ENCODE measurements at places on chromosomes 6 and 20. TPM values are rescaled to one million over a fixed set of nuclear protein-coding genes. Genes with fewer than 3 reads are reported as not detected.
A peak's percentile ranks its signal among the peaks of the same experiment; 100 is the strongest.

SLC17A9 gene
- total RNA-seq: 57.8 TPM

- H3K27ac ChIP-seq: no peak overlapping the region
- DNase-seq: no peak
- peaks cover 2% of the 10 kb centered on the region for H3K27me3 ChIP-seq
- no peak overlapping the region for H3K4me3 ChIP-seq
These were observed 24.0 kb downstream of the PBOV1 start for GRCh38 chr6:138194287-138194686.

- DNase-seq: no peak
- H3K27me3 ChIP-seq: no peaks in the 10 kb centered on the region
- H3K36me3 ChIP-seq: peaks cover 23% of the 10 kb centered on the region
- H3K4me3 ChIP-seq: no peak overlapping the region
These were observed 47.6 kb downstream of the KIZ start for GRCh38 chr20:21173485-21173884.

KCNS1 gene
- total RNA-seq: 0.11 TPM

- peaks cover 7% of the 10 kb centered on the region for H3K27me3 ChIP-seq
- DNase-seq: peak; percentile 82
- H3K4me1 ChIP-seq: peaks cover 7% of the 10 kb centered on the region
- H3K27ac ChIP-seq: peak overlapping the region; percentile 69
- H3K4me3 ChIP-seq: peak overlapping the region; percentile 48
- no peaks in the 10 kb centered on the region for H3K36me3 ChIP-seq
These were observed 268.2 kb downstream of the CDC5L start for GRCh38 chr6:44655412-44656342.

ANKEF1 gene
- total RNA-seq: 3.6 TPM

GRCh38 chr6:105867277-105867676, 218.9 kb upstream of the PRDM1 start:
- no peaks in the 10 kb centered on the region for H3K4me1 ChIP-seq
- H3K27ac ChIP-seq: no peak overlapping the region
- no peaks in the 10 kb centered on the region for H3K36me3 ChIP-seq
- H3K27me3 ChIP-seq: peaks cover 44% of the 10 kb centered on the region
- H3K4me3 ChIP-seq: no peak overlapping the region

POLH gene
- 73.1 TPM for total RNA-seq

DNA sequence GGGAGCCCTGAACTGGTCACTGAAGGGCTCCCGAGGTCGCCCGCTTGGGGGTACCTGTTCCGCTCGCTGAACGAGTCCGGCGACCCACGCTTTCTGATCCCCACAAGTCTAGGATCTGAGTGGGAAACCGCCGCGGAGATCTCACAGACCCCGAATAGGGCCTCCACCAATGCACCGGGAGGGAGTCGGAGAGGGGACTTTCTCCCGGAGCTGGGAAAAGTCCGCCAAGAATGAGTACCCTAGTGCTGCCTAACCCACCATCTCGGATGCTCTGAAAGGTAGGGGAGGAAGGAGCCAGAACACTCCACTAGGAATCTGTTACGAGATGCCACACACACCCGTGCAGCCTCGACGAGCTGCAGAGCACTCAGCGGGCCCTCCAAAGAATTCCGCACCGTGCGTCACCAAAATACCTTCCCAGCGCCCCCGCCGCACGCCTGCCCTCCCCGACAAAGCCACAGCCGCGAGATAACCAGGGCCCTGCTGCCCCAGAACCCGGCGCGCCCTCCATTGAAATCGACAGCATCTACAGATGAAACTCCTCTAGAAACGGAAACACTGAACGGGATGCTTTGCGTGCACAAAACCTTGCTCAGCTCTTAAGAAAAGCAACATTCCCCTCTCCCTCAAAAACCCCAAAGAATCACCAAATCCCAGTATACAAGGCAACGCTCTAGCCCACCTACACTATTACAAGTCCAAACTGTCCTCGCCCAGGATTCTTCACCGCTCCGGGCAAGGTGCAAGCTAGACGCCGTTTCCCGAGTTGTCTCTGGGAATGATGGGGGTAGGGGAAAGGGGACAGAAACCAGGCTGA, 686 bp downstream of the COL12A1 start:
- no peak overlapping the region for H3K27ac ChIP-seq
- peak overlapping the region; percentile 35 for H3K4me3 ChIP-seq
- H3K36me3 ChIP-seq: no peaks in the 10 kb centered on the region
- H3K4me1 ChIP-seq: peaks cover 53% of the 10 kb centered on the region

DNA sequence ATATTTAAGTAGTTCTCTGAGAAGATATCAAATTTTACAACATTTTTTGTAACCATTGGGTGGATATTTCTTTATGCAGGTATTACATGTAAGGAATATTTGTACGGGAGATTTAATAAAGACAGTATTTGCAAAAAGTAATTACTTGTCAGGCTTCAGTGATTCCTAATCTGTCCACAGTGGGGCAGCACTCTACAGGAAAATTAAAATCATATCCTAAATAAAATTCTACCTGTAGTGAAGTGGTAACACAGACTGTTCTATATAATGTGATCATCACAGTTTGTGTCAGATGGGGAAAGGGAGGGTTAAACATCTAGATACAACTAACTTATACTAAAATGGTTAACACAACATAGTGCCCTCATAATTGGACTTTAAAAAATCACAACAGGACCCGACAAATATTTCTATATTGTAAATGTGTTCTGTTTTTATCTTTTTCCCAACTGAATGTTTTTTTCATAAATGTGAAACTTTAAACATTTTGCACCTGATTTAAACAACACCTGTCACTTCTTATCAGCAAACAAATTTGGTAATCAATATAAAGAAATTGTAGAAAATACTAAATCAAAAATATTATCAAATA, 145.6 kb upstream of the MANEA start:
- no peaks in the 10 kb centered on the region for H3K36me3 ChIP-seq
- H3K27ac ChIP-seq: no peak overlapping the region
- no peaks in the 10 kb centered on the region for H3K27me3 ChIP-seq

ID4 gene
- total RNA-seq: not detected

- H3K4me3 ChIP-seq: no peak overlapping the region
- no peaks in the 10 kb centered on the region for H3K27me3 ChIP-seq
- H3K36me3 ChIP-seq: peaks cover 6% of the 10 kb centered on the region
- H3K4me1 ChIP-seq: peaks cover 5% of the 10 kb centered on the region
These were observed 7.9 kb downstream of the NUDT3 start for GRCh38 chr6:34384321-34385153.

OR2H2 gene
- total RNA-seq: not detected

DNA sequence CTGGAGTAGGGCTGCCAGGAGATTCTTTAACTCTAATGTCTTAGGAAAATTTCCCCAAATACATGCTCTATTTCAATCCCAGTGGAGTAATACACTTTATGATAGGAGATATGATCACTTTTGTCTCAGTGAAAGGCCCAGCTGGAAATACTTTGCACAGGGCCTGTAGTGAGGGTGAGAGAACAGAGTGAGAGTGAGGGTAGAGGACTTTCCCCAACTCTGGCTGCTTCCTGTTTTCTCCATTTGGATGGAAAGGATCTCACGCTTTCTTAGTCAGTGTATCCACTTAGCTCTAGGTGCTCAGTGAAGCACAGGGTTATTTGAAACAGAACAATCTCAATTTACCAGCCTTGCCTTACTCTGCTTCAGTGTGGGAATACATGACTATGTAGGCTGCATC, 36.6 kb downstream of the FAM229B start:
- no peak for DNase-seq
- no peak overlapping the region for H3K27ac ChIP-seq
- H3K36me3 ChIP-seq: no peaks in the 10 kb centered on the region
- no peak overlapping the region for H3K4me3 ChIP-seq
- peaks cover 2% of the 10 kb centered on the region for H3K4me1 ChIP-seq

DNA sequence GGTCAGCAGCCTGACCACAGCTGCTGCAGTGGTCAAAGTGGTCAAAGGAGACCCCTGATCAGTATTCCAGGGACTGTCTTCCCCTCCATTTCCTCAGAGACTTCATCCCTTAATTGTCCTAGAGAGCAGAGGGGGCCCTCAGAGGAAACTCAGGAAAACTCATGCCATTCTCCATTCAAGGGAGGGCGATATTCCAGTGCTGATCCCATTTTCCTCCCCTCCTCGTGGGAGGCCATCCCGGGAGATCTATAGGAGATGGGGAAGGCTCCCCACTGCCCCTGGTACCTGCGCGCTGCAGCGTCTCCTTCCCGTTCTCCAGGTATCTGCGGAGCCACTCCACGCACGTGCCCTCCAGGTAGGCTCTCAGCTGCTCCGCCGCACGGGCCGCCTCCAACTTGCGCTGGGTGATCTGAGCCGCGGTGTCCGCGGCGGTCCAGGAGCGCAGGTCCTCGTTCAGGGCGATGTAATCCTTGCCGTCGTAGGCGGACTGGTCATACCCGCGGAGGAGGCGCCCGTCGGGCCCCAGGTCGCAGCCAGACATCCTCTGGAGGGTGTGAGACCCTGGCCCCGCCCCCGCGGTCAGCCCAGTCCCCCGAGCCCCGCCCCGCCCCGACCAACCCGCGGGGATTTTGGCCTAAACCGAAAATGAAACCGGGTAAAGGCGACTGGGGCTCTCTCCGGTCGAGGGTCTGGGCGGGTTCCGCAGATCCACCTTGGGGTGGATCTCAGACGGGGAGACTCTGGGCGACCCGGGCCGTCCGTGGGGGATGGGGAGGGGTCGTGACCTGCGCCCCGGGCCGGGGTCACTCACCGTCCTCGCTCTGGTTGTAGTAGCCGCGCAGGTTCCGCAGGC, 878 bp downstream of the HLA-C start:
- peak; percentile 58 for DNase-seq
- H3K27ac ChIP-seq: peak overlapping the region; percentile 100
- peaks cover 3% of the 10 kb centered on the region for H3K27me3 ChIP-seq
- peak overlapping the region; percentile 96 for H3K4me3 ChIP-seq
- H3K36me3 ChIP-seq: peaks cover 46% of the 10 kb centered on the region

ISM1 gene
- total RNA-seq: 3.7 TPM

KIF25 gene
- total RNA-seq: not detected

JPH2 gene
- 0.10 TPM for total RNA-seq

GRCh38 chr6:16270178-16270794, 31.9 kb downstream of the GMPR start:
- no peak overlapping the region for H3K4me3 ChIP-seq
- DNase-seq: no peak
- H3K4me1 ChIP-seq: peaks cover 12% of the 10 kb centered on the region
- H3K27ac ChIP-seq: no peak overlapping the region

DNA sequence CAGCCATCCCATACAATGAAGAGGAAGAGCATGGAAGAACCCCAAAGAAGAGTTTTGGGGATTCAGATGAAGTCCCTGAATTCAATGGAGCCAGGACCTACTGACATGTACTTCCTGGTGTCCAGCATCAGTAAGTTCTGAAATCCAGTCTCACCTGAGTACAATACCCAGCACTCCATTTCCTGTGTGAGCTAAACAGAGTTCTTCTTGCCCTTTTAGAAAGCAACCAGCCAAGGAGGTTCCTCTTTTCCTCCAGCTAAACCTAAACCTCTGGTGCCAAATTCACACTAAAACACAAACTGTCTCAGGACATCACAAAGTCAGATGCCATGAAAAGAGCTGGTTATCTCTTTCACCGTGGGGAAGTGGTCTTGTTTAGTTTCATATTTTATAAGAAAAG, 71.5 kb downstream of the PKHD1 start:
- DNase-seq: no peak
- no peaks in the 10 kb centered on the region for H3K36me3 ChIP-seq

DNA sequence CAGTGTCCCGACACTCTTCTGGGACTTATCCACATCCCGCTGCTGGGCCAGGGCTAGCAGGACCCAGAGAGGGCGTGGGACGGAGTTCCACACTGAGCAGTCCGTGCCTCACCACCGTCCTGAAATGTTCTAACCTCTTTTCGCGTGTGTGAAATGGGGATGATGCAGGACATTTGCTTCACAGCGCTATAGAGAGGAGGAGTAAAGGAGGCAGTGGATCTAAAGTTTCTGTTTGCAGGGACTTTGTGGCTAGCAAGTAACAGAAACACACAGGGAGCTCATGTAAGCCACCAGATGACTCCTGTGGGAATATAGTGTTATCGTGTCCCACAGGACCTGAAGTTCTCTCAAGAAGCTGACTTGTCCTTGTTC, 634 bp downstream of the ITPA start:
- peak overlapping the region; percentile 95 for H3K27ac ChIP-seq
- peak overlapping the region; percentile 83 for H3K4me3 ChIP-seq
- H3K36me3 ChIP-seq: peaks cover 17% of the 10 kb centered on the region
- H3K4me1 ChIP-seq: peaks cover 31% of the 10 kb centered on the region
- no peaks in the 10 kb centered on the region for H3K27me3 ChIP-seq

DNA sequence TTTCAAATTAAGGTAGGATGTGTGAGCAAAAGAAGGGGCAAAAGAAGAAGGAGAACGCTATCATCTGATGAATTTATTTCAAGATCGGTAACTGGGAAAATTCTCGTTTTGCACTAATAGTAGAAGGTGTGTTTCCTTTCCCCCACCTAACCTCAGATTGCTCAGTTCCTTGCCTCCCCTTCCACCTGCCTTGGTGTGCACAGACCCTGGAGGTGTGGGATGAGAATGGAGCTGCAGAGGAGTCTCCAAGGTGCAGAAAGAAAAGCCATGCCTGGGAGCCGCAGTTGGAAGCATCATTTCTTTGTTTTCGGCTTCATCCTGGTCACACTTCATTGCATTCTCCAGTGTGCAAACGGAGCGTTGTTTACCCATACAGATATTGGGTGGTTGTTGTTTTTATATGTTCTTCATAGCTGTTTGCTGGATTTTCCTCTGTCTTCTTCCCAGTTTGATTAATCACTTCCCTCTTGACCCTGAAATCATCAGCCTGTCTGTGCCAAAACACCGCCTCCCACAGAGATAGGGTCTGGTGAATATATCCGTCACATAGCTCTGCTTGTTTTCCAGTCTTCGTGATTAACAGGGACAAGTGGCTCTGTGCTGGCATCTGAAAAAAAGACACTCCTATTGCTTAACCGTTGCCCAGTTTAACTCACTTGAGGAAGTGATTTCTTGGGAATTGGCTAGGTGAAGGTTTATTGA, 40.2 kb upstream of the NEDD9 start:
- H3K36me3 ChIP-seq: peaks cover 54% of the 10 kb centered on the region
- no peak overlapping the region for H3K27ac ChIP-seq
- H3K4me1 ChIP-seq: peaks cover 38% of the 10 kb centered on the region

- H3K4me1 ChIP-seq: peaks cover 34% of the 10 kb centered on the region
- no peak overlapping the region for H3K4me3 ChIP-seq
- no peaks in the 10 kb centered on the region for H3K27me3 ChIP-seq
- no peak overlapping the region for H3K27ac ChIP-seq
These were observed 74.6 kb downstream of the BACH2 start for GRCh38 chr6:90222008-90222407.

VARS1 gene
- 114 TPM for total RNA-seq

DNA sequence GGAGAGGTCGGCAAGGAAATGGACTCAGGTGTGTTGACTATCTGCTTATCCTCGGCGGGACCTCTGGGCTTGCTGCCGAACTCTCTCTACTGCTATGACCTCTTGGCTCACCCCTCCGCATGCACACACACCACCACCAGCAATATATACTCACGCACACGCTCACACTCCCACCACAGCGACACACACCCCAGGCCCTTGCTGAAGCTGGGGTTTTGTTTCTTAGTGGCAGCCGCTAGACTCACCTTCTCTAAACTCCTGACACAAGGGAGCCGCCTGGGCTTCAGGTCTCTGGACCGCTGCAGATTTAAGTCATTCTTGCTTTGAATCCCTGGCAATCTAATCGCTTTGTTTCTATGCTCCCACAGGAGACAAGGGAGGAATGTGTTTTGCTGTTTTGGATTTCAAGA, 59.4 kb upstream of the BACH2 start:
- peaks cover 3% of the 10 kb centered on the region for H3K27me3 ChIP-seq
- no peak overlapping the region for H3K27ac ChIP-seq
- no peak for DNase-seq
- peaks cover 18% of the 10 kb centered on the region for H3K4me1 ChIP-seq
